ENCODE measurements at places on chromosomes 6 and 20.

- DNase-seq, result no peak
Observed at GRCh38 chr6:21539621-21540100, 53.9 kb upstream of the SOX4 start.

GRCh38 chr6:43246301-43247113, 3.2 kb downstream of the TTBK1 start:
- no peak for DNase-seq

DNA sequence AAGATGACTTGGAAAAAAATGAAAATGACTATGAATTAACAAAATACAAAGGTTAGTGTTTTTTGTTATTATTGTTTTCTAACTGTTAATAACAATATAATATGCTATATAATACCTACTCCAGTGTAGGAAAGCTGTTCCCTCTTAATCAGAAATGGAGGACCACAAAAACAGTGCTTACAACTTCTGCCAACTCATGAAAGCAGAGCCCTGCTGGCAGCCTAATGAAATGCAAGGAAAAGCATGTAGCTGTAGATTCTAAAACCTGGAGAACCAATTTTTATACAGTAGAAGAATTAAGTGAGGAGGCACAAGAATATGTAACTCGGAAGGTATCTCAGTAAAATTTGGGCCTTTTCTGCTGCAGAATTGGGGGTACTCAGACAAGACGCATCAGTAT, 29.4 kb downstream of the PHIP start:
- DNase-seq, result no peak

GRCh38 chr6:111870051-111870741, 3.1 kb downstream of the FYN start:
- DNase-seq, result no peak

DNA sequence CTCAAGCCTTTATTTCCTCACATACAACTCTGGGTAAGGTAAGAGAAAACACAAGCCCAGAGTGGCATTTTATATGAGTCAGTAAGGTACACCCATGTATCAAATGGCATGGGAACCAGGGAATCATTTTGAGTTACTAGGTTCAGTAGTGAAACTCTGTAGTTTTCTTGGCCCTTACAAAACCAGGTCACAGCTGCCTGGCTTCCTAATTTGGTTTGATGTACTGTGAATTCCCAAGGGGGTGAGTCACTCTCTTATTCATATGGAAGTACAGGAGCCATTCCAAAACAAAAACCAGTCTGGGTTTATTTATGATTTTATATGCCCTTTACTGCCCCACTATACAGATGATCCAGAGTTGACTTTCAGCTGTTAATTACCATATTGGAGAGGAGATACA, 70.7 kb downstream of the PDE7B start:
- no peak for DNase-seq

DNA sequence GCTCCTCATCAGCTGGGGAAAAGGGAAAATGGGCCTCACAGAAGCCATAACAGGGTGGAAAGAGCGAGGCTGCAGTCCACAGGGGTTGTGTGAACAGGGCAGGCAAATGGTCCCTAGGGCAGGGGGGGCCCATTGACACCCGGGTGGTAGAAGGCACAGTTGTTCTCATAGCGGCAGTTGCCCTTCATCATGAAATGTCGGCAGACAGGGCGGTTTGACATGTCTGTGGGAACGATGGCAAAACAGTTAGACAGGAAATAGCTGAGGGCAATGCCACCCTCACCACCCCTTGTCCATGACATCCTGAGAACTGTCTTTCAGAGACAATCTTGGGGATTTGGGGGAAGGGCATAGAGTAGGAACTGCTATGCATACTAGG, 15.6 kb downstream of the PPP1R10 start:
- no peak for DNase-seq

DNA sequence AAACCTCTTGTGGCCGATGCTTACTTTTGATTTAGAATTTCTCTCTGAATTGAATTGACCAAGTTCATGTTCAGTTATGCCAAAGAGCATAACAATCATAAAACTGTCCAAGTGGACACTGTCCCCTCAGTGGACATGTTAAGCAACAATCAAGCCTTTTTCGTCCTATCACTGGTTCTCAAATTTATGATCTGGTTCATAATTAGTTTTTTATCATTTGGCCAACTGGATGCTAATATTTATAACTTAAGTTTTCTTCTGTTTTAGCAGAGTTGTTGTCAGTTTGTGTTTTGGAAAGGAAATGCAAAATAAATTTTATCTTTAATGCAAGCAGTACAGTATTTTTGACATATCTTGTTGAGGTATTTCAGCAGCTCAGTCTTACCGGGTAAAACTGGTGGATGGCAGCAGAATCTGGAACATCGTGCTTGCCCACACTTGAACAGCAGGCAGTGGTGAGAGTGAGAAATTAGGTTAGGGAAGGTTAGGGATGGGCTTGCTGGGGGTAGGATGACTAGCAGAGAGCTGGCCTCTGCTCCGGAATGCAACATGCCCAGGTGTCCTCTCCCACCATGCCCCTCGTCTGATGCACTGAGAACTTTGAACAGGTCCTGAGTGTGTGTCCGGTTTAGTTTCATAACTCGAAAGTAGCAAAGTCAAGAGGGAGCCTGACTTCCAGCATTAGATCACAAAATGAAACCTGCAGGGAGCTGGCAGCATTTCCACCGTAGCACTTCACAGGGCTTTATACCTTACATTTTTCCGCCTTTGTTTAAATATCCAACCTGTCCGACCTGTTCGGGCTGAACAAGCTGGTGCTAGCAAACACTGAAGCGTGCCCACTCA, 93.1 kb downstream of the RREB1 start:
- DNase-seq, result no peak

DNA sequence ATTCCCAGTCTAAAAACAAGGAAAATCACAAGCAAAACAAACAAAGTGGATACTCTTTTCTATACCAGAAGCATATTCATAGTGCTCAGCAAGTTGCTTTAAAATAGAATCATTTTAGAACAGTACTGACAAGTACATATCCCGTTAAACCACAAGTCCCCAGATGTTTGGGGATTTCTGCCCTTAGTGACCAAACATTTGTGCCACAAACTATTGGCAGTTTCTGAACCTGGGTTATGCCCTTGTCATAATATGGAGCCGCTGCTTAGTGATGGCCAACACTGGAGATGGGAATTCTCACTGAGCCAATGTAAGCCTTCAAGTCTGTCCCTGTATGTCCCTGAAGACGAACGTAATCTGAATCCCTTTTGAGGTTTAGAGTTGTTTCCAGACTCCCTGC, 436.7 kb upstream of the JAG1 start:
- no peak for DNase-seq

DNA sequence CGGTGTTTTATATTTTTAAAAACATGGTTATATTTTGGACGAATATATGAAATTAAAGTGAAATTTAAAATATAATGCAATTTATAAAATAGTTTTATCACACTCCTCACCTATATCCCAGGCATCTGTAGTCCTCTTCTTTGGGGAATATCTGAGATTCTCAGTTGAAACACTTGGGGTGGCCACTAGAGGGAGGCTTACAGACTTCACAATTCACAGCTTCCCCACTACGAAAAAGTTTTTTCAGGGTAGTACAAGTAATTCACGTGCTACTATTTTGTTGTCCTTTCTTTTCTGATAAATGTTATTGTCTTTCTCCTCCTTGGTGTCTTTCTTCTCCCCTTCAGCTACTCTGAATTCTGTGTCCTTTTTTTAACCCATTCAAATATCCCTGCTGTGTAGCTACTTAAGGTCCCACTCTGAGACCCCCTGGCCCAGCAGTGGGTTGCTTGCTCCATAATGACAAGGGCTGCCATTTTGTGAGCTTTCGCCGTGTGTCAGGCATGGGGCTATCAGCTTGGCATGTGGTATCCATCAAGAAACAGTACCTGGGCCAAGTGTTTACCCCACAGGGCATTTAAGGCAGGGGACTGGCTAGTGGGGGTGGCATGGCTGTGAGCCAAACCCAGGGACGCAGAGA, 43.6 kb upstream of the PHACTR3 start:
- DNase-seq, result no peak

GRCh38 chr6:41392246-41392645, 56.8 kb downstream of the NCR2 start:
- DNase-seq, result no peak

- DNase-seq, result no peak
Observed at GRCh38 chr6:162294029-162294428, 433.5 kb downstream of the PRKN start.

Data from vagina (tissue), 2 donors.